Fibroblast of skin of right biceps (primary cell): ENCODE measurements at places on chromosomes 7 and 10.

DNA sequence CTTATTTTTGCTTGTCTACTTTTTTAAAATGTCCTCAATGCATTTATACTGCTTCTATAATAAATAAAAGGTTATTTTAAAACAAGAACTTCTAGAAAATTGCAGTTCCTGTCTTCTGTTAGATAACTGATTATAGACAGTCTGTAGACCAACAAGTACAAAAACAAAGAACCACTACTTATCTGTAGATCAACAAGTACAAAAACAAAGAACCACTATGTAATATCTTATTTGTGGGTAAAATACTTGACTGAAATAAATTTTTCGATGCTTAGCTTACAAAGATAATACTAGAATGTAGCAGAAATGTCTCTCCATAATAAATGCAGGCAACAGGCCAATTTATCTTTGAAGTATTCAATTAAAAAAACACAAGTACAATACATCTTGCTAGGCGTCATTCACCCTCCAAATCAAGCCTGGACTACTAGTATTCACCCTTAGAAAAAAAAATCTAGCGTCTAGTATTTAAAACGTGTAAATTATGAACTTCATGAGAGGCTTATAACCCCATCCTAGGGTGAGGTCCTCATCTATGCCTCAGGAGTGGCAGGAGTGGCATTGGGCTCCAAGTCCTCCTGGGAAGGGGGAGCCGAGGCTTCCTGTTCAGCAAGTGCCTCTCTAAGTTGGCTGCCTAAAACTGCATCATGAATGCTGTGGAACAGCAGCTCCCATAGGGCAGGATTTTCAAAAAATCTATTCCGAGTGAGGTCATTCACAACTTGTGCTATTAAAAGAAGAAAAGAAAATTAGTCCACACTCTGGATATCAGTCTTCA is 26.6 kb downstream of the PSMC2 start:
- DNase-seq, result no peak

- no peak for DNase-seq
Measured at GRCh38 chr10:93751832-93752231, 5.9 kb upstream of the LGI1 start.

DNA sequence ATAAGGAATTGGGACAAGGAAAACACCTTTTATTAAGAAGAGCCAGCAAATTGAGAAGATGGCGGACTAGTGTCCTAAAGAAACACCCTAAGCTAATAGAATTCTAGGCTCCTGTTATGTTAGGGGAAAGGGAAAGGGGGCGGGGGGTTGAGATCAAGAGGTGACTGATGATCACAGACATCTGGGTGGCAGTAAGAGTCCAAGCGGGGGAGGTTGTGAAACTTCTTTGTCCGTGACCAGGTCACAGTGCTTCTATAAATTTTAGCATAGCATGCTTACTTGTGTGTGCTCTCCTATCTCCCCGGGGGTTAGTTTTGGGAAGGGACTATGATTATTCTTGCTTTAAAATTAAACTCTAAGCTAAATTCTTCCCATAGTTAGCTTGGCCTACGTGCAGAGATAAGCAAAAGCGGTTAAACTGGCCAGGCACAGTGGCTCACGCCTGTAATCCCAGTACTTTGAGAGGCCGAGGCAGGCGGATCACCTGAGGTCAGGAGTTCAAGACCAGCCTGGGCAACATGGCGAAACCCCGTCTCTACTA is 262.1 kb downstream of the SKIDA1 start:
- DNase-seq, result no peak

- peak; percentile 16 for DNase-seq
Measured at GRCh38 chr10:124697837-124698544, 46.2 kb downstream of the FAM53B start.

GRCh38 chr7:101081432-101081831 is 3.8 kb upstream of the TRIM56 start:
- DNase-seq, result no peak

DNA sequence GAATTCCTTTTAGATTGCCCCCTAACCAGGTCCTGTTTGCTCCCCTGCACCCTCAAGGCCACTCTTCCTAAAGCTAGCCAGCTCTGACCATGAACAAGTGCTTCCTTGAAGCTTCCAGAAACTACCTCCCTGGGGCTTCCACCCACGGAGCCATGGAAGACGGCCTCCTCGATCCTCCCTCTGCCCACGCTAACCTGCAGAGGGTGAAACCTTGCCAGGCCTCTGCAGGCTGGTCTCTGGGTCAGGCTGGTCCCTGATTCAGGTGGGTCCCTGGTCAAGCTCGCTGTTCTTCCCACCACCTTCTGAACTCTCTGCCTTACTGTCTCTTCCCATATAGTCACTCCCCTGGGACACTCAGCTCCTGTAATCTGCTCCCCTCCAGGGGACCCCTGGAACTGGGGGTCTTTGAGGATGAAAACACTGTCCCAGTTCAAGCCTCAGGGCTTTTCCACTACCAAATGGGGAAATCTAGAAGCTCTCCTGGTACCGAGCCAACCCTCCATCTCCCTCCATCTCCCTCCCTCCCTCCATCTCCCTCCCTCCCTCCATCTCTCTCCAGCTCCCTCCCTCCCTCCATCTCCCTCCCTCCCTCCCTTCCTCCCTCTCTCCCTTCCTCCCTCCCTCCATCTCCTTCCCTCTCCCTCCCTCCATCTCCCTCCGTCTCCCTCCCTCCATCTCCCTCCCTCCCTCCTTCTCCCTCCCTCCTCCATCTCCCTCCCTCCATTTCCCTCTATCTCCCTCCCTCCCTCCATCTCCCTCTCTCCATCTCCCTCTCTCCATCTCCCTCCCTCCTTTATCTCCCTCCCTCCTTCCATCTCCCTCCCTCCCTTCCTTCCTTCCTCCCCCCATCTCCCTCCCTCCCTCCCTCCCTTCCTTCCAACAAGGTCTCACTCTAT is 2.9 kb downstream of the MLXIPL start:
- DNase-seq, result no peak

DNA sequence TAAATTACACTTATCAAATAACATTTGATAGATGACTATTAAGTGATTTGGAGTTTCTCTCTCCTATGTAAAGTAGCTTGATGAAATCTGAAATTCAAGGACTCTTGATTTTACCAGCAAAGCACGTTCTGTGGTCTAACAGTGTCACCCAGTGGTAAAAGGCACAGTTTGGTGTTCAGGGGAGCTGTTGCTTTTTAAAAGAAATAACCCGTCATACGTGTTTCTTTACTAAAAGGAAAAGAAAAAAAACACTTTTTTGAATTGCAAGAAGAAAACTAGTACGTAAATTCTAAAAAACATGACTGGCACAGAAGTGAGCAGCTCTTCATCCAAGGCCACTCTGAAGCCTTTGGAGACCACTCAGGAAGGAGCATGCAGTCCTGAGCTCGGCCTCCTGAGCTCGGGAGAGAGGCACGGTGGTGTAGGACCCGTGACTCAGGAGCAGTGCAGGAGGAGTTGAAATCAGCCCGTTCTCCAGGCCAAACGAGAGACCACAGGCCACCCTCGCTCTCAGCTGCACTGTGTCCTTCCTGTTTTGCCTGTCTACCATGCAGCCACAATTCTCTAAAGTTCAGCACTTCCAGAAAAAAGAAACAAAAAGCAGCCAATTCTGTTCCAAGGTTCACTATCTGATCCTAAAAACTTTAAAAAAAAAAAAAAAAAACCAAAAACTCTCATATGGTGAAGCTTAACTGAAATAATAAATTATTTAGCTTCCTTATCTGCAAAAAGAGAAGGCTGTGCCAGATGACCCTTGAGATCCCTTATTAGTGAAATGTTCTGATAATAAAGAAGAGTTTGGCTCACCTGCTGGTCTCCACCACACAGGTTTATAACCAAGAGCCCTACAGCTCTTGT is 212.6 kb upstream of the FRMD4A start:
- no peak for DNase-seq

GRCh38 chr7:38107486-38107893 is 70.6 kb upstream of the STARD3NL start:
- peak; percentile 44 for DNase-seq

GRCh38 chr10:123857616-123858015 is 34.0 kb downstream of the CPXM2 start:
- no peak for DNase-seq
